ENCODE measurements at places on chromosomes 1 and 21. TPM values are rescaled to one million over a fixed set of nuclear protein-coding genes. Genes with fewer than 3 reads are reported as not detected.

DNA sequence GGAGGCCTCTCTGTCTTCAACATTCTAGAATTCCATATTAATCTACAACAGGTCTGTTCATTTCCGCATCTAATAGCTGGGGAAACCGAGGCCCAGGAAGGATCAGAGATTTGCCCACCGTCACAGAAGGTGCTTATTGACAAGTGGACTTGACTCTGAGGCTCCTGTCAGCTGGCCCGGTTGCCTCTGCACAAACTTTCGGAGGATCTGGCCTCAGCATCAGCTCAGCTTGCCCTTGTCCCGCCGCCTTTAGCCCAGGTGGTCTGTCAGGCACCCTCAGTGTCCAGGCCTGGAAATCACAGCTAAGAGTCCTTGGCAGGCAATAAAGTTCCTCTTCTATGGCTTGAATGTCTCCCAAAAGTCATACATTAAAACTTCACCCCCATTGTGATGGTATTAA, 8.2 kb upstream of the RUNX3 start:
- DNase-seq, result no peak

GRCh38 chr1:244371242-244372141, 80.2 kb downstream of the ADSS2 start:
- no peak for DNase-seq

DNA sequence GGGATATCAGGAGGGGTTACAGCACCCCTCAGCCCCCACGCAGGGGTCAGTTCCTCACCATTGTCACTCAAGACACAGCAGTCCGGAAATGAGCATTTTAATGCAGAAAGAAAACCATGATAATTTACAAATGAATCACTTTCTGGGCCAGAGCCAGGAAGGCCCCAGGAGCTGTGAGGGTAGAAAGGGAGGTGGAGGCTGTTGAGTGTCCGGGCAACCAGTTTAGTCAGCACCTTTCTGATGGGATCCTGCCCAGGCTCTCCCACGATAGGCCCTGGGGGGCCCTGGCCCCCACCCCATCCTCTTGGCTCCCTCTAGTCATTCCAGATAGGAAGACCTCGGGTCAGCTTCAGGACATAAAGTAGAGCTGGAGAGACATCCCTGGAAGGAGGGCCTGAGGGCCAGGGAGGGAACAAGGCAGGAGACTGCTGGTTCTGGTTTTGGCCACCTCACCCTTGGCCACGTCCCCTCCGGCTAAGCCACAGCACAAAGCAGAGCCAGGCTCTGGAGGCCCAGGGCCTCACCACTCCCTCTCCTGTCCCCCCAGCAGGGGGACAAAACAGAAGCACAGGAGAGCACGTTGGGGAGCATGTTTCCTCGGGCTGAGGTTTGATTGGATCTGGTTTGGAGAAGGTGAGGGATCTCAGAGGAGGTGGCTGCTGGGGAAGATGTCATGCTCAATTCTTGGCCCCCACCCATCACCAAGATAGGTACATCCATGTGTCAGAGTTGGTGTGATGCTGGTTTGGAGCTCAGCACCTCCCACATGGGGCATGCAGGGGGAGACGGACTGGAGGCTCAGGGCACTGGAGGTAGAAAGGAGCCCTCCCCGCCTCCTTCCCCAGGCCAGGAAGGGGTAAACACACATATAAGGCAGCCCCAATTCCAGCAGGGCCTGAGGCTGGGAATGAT, 20.6 kb downstream of the ETNK2 start:
- DNase-seq, result no peak

UHMK1 gene
- total RNA-seq, result 40.2 TPM

SPRR2A gene
- not detected for total RNA-seq

DNA sequence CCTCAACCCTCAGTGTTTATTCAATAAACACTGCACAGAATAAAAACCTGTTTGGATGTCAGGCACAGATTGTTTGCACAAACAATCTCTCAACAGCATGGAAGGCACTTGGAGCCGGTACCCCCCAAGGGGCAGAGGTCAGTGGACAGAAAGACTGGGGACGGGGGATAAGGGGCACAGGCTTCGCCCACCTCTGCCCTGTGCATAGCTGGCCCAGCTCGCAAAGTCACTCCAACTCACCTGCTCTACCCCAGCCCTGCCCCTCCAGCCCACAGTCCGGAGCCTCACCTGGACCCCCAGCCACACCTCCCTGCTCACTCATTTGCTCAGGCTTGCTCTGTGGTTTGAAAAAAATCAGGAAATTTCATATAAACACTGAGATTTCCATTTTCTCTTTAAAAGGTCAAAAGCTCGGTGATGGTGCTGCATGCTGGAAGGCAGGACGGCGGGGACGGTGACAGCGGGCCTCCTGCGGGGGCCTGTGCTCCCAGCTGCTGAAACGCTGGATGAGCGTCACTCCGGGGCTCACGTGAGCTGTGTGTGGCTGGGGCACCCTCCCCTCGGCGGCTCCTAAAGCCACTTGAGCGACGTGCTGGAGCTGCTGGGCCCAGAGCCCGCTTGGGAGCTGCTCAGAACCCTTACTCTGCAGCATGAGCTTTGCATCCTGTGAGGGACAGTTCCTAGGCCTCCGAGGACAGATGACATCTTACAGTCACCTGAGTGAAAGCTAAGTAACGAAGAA, 54.5 kb downstream of the PRDM15 start:
- no peak for DNase-seq

DNA sequence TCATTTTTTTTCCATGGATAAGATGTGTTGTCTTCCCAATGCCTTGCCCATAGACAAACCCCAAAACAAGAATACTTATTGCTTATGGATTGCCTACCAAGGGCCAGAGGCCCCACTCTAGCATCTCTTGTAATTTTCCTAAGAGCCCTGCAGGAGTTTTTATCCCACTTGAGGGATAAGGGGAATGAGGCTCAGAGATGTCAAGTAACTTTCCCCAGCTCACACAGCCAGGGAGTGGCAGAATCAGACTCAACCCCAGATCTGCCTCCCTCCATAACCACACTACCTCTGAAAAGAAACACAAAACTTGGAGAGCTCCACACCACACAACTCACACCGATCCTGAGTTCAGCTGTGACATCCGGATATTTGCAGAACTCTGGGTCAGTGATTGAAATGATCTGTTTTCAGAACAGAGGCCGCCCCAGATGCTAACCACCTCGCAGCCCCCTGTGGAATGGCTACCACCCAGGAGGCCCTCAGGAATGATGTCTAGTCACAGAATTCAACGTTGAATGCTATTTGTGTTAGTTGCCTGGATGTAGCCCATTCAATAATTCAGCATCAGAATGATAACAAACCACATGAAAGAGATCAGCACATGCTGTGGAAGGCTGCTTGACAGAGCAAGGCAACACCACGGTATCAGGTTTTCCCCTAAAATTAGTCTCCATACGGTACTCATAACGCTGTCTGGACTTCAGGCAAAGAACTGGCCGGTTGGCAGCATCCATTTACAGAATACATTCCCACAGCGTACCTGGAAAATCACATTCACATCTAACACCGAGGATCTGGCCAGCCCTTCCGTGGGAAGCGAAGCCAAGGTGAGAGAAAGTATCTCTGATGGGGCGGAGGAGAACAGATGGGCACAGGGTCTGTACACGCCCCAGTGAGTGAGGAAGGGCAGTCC, 231.9 kb downstream of the TOMM20 start:
- DNase-seq, result no peak

GRCh38 chr1:84377480-84378095, 20.7 kb upstream of the DNASE2B start:
- DNase-seq, result no peak

LCE3E gene
- total RNA-seq, result not detected

DNA sequence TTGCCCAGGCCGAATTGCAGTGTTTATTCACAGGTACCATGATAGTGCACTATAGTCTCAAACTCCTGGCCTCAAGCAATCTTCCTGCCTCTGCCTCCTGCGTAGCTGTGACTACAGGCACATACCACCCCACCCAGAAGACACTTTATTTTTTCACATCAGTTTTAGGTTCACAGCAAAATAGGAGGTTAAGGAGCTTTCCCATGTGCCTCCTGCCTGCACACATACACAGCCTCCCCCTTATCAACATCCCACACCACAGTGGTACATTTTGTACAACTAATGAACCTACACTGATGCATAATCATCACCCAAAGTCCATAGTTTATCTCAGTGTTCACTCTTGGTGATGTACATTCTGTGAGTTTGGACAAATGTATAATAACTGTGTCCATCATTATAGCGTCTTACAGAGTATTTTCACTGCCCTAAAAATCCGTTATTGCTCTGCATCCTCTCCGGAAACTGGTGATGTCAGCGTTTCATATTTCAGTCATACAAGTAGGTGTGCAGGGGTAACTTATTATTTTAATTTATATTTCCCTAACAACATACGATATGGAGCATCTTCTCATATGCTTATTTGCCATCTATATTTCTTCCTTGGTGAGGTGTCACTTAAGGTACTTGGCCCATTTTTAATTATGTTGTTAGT, 23.2 kb downstream of the OR13G1 start:
- no peak for DNase-seq

DNA sequence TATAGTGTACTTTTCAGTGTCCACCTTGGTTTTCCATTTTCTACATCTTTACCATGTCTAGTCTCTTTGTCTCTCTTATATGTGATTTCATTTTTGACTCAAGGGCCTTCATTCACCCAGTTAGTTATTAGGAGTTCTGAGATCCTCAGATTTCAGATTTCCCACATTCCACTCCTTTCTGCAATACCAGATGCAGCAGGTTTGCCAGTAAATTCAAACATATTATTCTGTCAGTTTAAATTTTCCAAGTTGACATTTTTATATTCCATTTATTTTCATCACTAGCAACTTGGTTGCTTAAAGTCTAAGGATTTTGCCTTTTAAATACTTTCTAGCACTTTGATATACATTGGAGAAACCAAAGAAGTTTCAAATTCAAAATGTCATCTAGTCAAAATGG, 42.4 kb downstream of the ABL2 start:
- no peak for DNase-seq

DNA sequence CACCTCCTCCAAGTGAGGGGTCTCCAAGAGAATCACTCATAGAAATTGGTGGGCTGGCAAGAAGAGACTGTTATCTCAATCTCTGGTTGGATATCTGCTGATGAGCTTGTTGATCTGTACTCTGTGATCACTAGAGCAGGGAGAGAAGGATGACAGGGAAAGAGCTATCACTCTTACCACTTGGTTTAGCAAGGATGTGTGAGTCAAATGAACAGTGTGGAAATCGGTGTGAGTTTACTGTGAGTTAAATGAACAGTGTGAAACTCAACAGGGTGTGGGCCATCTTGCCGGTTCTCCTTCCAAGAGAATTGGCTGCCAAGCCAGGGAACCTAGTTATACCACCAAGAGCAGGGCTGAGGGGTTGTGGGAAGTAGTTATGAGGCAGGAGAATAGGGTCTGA, 33.3 kb upstream of the CD1D start:
- no peak for DNase-seq

DNA sequence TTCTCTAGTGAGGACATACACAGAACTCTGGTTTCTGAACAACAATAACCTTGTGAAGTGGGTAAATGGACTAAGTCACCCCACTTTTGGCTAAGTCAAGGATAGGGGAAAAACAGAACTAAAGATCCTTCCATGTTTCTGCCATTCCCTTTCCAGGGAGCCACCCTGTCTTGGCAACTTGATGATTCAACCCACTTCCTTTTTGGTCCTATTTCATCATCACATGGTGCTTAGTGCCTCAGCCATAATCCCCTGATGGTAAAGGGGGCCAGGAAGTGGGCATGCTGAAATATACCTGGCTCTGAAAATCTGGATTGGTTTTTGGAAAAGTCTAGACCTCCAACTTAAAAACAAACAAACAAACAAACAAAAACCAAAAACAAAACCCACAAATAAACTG, 206.4 kb upstream of the FOXD3 start:
- DNase-seq, result no peak

GRCh38 chr1:221886743-221887414, 145.0 kb upstream of the DUSP10 start:
- DNase-seq, result peak; percentile 25

DNA sequence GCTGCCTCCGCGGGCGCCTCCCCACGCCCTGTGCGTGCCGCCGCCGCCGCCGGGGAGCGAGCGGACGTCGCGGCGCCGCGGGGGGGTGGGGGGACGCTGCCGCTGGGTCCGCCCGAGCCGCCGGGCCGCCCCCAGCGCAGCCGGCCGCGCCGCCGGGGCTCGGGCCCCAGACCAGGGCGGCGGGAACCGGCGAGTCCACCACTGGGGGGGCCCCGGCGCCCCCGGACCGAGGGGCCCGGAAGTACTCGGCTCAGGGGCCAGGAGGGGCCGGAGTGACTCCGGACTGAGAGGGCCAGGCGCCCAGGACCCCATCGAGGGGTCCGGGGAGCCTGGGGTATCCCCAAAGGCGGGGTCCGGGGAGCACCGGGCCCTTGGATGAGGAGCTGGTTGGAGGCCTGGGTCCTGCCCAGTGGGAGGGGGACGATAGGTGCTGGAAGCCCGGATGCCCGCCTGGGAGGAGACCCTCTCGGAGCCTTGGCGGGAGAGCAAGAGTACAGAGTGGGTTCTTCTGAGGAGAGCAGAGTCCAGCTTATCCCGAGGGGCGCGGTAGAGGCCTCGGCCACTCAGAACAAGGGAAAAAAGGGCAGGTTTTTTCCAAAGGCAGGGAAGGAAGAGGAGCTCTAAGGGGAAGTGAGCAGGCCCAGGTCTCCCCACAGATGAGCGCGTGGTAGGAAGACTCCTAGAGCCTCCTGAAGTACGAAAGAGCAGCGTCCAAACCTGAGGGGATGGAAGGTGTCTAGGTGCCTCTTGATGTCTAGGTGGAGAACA, 556 bp downstream of the GMEB1 start:
- DNase-seq, result peak; percentile 74

GRCh38 chr1:97767381-97767780, 153.5 kb downstream of the DPYD start:
- DNase-seq, result no peak

- DNase-seq, result peak; percentile 6
These were observed 322.4 kb downstream of the SETD4 start for GRCh38 chr21:35737899-35738346.

DNA sequence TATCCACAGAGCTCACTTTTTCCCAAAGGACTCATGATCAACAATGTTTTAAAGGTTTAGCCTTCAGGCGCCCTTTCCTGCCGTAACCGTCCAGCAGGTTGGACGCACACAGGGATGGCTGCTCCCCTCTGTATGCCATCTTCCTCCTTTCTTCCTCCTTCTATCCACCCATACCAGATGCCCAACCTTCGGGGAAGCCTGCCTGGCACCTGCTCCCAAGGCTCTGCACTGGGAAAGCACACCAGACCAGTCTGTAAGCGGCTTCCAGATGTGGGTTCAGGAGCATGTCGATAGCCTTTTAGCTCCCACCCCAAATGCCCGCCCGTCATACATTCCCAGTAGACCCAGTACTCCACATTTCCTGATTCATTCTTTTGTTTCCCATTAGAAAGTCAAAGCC, 52.9 kb downstream of the STUM start:
- DNase-seq, result no peak

- DNase-seq, result no peak
These were observed 838.5 kb downstream of the USP25 start for GRCh38 chr21:16568244-16568643.

MYBPH gene
- total RNA-seq, result not detected

GRCh38 chr1:245330951-245331350, 176.2 kb downstream of the KIF26B start:
- no peak for DNase-seq

SMPDL3B gene
- 45.4 TPM for total RNA-seq

- DNase-seq, result no peak
These were observed 160.5 kb downstream of the LRRC40 start for GRCh38 chr1:70044832-70045231.

FCMR gene
- total RNA-seq, result 4.6 TPM

- no peak for DNase-seq
These were observed 24.9 kb downstream of the OLFML2B start for GRCh38 chr1:161998811-161999210.

GRCh38 chr1:181392613-181393220, 90.6 kb upstream of the CACNA1E start:
- no peak for DNase-seq

GRCh38 chr1:5820026-5820421, 172.2 kb downstream of the NPHP4 start:
- no peak for DNase-seq

CFAP57 gene
- total RNA-seq, result not detected
